CD4-positive, alpha-beta T cell treated with Interleukin-4 for 4 hours (primary cell): ENCODE measurements at places on chromosomes 1 and 21.

GRCh38 chr1:118974661-118975060 is 13.5 kb downstream of the TBX15 start:
- no peak for DNase-seq

- no peak for DNase-seq
Measured at GRCh38 chr1:29832936-29833335, 596.6 kb downstream of the PTPRU start.

GRCh38 chr1:230375147-230375546 is 51.0 kb downstream of the PGBD5 start:
- no peak for DNase-seq

DNA sequence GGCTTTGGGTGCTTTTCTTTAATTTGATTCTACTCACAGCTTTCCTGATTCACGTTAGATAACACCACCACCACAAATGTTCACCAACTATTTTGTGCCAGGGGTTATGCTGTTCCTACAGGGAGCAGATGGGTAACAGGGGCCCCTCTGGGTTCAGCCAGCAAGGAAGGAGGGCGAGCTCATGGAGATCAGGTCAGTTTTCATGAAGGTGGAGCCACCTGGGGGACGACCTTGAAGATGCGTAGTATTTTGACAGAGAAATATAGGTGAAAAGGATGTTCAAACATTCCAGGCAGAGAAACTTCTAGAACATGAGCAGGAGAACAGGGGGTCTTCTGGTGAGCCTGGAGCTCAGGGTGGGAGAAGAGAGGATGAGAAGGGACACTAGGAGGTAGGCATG is 28.9 kb downstream of the KIAA0040 start:
- DNase-seq, result no peak

DNA sequence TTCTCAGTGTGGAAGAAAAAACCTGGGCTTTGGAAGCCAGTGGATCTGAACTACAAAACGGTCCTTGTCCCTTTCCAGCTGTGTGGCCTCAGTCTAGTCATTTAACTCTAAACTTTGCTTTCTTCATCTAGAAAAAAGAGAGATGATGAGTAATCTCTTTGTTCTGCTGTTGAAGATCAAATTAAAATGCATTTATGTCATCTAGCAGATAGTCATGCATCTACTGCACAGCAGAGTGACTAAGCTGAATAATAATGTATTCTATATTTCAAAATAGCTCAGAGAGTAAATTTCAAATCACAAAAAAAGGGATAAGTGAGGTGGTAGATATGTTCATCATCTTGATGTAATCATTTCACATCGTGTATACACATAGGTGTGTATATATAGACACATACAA is 473.2 kb downstream of the DSCAM start:
- DNase-seq, result no peak

GRCh38 chr1:25683731-25684130 is 67.1 kb downstream of the MAN1C1 start:
- no peak for DNase-seq

- no peak for DNase-seq
Measured at GRCh38 chr21:43211760-43212115, 42.9 kb downstream of the CRYAA start.

- DNase-seq, result no peak
Measured at GRCh38 chr21:41315726-41316125, 875 bp upstream of the FAM3B start.

DNA sequence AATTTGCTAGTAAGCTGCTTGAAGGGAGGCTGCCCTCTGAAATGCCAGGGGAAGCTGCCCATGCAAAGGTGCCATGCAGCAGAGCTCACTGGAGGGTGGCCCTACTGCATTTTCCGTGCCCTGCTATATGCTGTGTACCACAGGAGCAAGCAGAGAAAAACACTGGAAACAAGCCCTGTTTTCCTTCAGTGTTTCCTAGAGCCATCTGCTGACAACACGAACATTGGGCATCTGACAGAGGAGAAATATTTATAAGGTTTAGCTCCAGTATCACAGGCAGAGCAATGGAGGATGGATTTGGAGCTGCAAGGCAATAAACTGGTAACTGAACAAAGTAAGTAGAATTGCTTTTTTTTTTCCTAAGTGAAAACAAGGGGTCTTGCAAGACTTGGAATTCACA is 198.4 kb downstream of the USP25 start:
- DNase-seq, result no peak

DNA sequence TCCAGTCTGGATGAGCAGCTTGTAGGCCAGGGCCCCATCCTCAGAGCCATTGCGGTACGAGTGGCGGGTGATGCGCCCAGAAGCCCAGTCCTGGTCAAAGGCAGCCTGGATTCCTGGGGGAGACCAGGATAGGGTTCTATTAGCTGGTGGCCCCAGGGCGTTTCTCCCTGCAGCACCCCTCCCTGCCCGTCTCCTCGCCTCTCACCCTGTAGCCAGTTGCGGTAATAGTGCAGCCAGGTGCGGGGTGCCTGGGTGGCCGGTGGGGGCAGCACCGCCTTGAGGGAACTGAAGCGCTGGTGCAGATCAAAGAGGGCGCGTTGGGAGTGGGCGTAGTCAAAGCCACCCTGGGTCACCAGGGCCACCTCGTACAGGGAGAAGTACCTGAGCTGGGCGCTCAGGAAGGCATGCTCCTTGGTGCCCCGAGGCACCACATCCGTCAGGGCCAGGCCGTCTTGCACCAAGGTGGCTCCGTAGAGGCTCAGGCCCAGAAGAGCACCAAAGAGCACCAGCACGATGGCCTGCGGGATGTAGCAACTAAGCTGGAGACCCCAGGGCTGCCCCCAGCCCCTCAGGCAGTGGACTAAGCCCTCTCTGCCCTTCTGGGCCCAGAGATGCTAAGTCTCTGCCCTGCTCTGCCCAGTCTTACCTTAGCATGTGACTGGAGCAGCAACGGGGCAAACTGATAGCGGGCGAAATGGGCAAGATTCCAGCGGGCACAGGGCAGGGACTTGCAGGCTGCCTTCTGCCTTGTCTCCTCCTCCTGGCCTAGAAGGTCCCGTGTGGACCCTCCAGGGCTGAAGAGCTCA is 15.7 kb downstream of the PTCH2 start:
- DNase-seq, result no peak

- no peak for DNase-seq
Measured at GRCh38 chr1:5972198-5972520, 20.1 kb downstream of the NPHP4 start.

DNA sequence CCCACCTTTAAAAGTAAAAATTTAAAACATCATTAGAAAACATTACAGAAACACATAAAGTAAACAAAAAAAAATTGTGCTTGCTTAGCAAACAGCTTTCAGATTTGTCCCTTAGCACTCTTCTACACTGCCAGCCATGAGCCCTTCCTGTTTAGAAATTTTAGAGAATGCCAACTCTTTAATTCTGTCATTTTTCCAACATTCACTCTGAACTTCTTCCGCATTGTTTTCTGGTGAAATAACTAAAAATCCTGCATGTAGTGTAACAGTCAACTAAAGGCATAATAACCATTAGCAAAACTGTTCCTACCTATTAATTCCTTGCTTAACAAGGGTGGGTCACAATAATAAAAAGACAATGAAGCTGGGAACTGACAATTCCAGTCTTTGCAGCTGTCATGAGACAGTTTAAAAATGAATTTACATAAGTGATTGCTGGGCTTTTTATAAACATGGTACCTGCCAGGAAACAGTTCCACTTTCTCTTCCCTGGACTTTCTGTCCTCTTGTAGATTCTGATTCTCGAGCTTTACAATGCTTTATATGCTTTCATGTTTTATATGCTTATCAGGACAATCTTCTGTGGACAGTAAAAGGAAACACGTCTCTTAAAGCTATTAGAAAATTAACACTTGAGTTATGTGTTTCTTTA is 19.0 kb downstream of the GNG12 start:
- DNase-seq, result no peak

- DNase-seq, result no peak
Measured at GRCh38 chr1:205515781-205516253, 11.3 kb downstream of the CDK18 start.

GRCh38 chr1:188122646-188123045 is 1293.9 kb downstream of the PLA2G4A start:
- no peak for DNase-seq

- no peak for DNase-seq
Measured at GRCh38 chr1:200970771-200971427, 52.6 kb downstream of the KIF21B start.

DNA sequence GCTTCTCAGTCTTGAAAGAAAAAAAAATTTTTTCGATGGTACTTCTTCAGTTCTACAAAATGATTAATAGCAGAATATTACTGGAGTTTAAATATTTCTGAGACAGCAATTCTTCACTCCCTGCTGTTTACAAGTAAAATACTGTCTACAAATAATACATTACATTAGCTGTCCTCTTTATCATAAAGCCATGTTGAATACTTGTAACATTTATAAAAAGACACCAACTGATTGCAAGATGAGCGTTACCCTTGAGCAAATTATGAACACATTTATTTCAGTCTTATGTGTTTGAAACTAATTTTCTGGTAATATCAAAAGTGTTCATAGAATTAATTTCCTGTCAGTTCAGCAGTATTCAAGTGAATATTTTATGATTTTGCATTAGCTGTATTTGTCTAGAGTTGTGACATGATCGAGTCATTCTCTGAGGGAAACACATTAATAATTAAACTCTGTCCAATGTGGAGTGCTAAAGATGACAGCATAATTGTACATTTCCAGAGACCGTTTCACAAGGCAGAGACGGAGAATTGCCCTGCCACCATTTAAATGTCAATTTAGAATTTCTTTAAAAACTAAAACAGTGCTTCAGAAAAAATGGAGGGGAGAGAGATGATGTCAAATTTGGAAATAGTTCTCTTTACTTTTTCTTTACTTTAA is 1359.0 kb upstream of the ADGRL4 start:
- DNase-seq, result no peak

DNA sequence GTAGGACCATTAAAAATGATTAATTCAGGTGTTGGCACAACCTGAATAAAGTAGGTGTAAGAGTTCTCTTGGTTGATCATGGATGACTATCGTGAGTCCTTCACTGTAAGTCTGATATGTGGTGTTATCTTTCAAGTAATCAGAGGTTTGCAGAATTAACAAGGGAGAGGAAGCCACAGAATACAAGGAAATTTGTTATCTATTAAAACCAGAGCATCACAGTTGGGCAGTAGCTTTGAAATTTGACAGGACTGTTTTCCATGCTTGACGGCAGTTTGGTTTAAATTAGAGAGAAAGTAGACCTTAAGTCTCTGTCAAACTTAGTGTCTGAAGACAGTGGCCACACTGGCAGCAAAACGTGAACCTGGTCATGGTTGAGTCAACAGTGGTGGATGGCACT is 139.5 kb upstream of the KCNK2 start:
- no peak for DNase-seq

GRCh38 chr1:56806804-56807203 is 12.4 kb downstream of the FYB2 start:
- no peak for DNase-seq

DNA sequence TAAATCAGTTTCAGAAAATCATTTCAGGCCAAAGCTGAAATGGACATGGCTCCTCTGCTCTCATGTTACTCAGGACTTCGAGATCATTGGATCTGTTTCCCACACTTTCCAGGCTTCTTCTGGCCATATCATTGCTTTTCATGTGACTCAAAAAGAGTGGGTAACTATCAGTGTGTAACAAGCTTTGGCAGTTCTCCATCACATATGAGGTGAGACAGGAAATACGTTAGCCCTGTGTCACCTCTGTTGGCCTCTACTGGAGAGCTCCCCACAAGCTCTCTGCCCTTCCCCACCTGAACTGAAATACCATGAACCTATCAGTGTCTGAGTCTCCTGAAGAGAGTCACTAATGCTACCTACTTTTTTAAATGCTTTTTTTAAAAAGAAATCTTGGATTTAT is 128.2 kb downstream of the LBR start:
- no peak for DNase-seq

DNA sequence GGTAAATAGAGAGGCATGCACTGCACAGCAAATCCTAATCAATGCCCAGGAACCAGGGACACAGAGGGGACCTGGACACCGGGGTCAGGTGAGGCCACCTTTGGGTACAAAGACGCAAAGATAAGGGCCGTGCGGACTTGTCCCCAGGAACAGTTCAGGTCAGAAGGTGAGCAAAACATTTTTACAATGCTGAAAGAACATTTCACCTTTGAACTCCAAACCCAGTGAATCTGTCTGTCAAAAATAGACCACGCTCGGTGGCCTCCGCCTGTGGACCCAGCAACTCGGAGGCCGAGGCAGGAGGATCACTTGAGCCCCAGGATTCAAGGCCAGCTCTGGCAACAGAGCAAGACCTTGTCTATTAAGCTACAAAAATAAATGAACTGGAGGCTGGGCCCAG is 15.2 kb downstream of the TNFRSF14 start:
- no peak for DNase-seq

- peak; percentile 75 for DNase-seq
Measured at GRCh38 chr1:160291248-160292220, 6.6 kb upstream of the PEX19 start.

DNA sequence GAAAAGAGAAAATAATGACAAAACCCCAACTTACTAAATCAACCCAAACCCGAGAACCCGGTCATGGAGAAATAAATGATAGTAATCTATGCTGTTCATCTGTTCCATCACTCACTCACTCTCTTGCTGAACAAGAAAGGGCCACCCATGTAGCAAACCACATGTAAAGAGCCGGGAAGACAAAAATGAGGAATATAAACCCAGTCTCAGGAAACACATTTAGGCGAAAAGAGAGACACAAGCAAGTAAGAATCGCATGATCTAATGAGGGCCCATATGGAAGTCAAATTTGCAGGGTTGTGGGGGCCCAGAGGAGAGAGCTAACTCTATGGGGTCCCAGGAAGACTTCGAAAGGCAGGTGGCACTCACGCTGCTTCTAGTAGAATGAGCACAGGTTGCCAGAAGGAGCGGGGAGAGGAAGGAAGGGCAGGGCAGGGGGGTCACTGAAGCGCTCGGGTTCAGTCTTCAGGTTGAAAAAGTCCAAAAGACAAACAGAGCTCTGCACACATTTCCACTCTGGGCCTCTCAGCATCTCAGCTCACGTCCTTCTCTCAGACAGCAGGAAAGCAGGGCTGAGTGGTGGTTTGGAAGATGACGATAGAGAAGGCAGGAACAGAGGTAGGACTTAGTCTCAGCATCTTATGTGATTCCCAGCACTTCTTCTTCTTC is 142.9 kb upstream of the KRTAP19-8 start:
- peak; percentile 39 for DNase-seq

- no peak for DNase-seq
Measured at GRCh38 chr1:61486783-61487536, 238.0 kb downstream of the TM2D1 start.

DNA sequence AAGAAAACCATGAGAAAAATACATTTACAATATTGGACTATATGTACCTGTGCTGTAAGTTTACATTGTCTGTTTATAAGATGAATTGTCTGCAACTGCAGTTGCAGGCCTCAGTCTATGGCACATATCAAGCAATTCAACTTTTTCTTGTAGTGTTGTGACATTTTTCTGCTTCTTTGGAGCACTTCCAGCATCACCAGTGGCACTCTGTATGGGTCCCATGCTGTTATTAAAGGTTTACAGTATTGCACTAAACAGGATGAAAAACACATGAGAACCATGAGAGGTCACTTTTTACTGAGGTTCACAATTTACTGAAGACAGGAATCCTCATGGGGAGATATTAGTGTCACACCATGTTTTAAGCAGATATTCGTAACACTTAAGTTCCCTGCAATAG is 118.6 kb downstream of the GRIK1 start:
- no peak for DNase-seq

GRCh38 chr1:156994277-156994676 is 51.3 kb downstream of the ARHGEF11 start:
- no peak for DNase-seq

GRCh38 chr1:7516341-7516740 is 254.8 kb upstream of the VAMP3 start:
- no peak for DNase-seq
